ENCODE measurements at places on chromosomes 13 and 19.

DNA sequence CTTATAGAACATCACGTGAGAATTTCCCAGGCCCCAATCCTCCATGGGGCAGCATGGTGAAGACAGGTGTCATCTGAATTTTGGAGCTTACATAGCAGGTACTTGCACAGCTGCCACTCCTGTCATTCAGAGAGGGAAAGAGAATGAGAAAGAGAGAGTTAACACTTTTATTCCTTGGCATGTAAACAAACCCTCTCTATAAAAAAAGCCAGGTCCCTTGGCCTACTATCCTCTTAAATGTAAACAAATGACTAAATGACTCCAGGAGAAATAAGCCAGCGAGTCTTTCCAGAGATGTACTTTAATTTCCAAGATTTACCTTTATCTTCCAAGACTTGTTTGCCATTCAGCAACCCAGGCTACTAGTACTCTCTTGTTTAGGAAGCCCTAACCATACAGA, 195.3 kb upstream of the HTR2A start:
- no peak for DNase-seq

DNA sequence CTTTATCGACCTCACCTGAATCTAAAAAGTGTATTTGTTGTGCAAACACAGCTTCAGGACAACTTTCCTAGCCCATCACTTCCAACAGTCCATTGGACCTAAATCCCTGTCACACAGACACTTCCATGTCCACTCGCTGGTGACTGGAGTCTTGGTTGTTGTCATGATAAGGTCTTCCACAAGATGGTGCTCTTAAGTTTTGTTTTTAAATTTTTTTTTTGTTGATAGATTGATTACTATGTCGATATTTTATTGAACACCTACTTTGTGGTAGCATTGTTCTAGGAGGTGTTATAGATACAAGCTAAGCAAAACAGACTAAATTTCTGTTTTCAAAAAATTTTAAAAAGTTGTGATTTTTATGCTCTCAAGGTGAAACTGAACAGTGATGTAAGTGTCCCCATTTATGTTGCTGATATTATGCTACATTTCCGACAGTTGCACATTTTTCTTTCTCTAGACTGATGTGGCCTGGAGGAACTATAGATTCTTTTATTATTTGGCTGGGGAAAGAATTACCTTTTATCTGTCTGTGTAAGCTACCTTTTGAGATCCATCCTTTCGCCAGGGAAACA, 8.1 kb upstream of the ERICH6B start:
- DNase-seq = peak; percentile 21

- DNase-seq = peak; percentile 88
Observed at GRCh38 chr19:46878613-46879375, 18.0 kb downstream of the ARHGAP35 start.

DNA sequence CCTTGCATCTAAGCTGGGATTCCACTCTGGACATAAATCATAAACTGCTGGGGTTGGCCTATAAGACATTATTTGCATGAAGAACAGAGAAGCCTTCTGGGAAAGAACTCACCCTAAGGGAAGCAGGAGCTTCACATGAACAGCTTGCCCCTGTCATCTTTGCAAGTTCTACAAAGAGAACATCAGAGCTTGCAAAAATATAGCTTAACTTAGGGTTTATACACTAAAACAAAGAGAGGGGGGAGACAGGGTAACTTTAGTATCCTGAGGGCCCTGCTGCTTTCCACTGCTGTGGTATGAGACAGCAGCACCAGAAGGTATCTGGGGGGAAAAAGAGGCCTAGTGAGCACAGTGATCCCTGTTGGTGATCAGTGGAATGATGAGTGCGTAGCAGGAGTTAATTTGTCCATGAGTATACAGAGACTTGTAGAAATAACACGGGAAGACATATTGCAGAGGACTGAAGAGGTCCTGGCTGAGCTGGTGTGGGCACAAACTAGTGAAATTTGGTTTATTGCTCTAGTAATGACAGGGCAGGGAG, 116.1 kb upstream of the TSC22D1 start:
- DNase-seq = peak; percentile 36

- no peak for DNase-seq
Observed at GRCh38 chr19:46598372-46598917, 2.7 kb upstream of the CALM3 start.
